Stimulated activated CD8-positive, alpha-beta memory T cell treated with anti-CD3 and anti-CD28 coated beads, Interleukin-12 subunit alpha, Interleukin-12 subunit beta, amount 100 ng/mL, for 4 hours (primary cell): ENCODE measurements at places on chromosomes 3 and 15.

- DNase-seq: no peak
Measured at GRCh38 chr3:58409663-58410062, 24.0 kb downstream of the PDHB start.

- DNase-seq: no peak
Measured at GRCh38 chr3:14324224-14324944, 78.0 kb upstream of the SLC6A6 start.

- DNase-seq: no peak
Measured at GRCh38 chr15:98666841-98667240, 18.5 kb downstream of the IGF1R start.

GRCh38 chr3:156820692-156821080 is 5.5 kb upstream of the LEKR1 start:
- no peak for DNase-seq

DNA sequence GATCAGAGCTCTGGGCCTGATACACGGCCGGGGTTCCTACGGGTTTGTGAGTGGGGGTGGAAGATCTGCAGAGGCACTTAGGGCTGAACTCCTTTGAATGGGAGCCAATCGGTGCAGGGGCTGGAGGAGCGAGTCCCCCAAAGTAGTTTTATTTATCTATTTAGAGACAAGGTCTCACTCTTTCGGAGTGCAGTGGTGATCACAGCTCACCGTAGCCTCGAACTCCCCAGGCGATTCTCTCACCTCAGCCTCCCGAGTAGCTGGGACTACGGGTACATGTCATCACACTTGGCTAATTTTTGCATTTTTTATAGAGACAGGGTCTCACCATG is 1.6 kb upstream of the CELSR3 start:
- DNase-seq: no peak

GRCh38 chr3:162370141-162370540 is 873.5 kb downstream of the OTOL1 start:
- no peak for DNase-seq

DNA sequence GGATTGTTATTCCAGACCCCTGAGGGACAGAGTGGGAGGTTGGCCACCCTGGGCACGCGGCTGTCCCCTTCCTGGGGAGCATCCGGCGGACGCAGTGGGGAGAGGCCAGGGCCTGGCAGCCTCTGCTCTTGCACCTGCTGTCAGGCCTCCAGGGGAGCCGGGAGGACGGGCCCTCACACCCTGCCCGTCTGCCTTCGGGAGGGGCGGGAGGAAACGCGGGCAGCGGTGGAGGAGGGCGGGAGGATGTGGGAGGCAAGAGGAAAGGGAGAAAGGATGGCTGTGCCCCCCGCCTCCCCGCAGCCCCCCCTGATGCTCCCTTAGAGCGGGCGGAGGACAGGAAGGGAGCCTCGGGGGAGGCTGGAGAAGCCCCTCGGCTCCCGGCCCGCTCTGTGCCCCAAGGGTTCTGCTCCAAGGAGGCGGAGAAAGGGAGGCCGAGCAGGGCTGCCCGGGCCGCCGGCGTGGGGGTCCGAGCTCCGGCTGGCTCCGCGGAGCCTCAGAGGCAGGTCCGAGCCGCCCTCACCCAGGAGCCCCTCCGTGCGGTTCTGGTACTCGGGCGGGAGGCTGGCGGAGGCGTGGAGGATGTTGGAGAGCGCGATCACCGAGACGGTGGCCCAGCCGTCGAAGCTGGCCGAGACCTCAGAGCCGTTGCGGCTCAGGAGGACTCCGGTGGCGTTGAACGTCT is 40.9 kb downstream of the MUC20 start:
- DNase-seq: no peak

- no peak for DNase-seq
Measured at GRCh38 chr3:99869621-99870020, 52.0 kb downstream of the CMSS1 start.

DNA sequence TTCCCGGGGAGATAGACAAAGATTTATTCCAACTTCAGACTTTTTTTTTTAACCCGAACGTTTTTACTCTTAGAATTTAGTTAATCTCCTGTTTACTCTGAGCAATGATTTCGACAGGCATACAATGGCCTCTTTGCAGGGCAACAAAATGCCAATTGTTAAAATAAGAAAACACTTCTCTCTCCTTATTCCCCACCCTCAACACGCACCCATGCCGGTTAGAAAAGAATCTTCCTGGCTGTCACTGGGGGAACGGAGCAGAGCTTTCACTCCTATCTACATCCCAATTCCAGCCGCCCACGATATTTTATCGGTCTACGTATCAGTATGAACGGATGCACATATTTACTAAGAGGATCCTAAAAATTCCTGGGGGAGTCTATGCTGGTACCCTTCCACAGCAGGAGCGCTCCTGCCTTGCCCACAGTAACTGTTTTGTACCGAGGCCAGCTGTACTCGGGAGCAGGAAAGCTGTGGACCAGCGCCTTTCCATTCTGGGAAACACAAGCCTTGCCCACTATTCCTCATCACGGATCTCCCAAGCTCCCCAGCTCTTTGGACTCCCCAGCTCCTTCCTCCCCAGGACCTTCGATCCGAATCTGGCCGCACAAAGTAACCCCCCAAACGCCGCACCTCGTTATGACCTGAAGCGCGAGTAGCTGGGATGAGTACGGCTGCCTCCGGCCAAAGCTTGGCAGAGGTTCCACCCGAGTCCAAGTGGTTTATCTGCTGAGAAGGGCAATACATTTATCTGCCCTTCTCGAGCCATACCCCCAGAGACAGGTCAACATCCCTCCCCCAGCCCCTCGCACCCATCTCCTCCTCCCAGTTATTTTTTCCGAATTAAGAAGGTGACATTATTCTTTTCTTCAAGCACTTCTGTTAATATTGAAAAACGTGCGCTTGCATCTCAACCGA is 2.2 kb upstream of the FOXB1 start:
- DNase-seq: no peak

DNA sequence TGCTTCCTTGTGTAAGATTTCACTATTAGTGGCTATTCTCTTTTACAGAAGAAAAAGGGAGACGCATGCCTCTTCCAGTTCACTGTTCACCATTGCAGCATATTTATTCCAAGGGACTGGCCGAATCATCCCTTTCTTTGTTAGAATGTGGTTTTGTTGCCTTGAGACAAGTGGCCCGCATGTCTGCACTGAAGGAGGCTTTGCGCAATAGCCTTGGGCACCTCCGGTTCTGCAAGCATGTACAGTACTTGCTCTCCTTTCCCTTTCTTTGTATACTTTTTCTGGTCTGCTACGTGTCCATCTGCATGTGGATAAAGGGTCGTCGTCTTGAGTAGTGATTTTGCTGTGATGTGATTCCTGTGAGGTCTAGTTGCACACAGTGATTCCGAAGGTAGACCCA is 43.0 kb downstream of the FLNB start:
- no peak for DNase-seq

GRCh38 chr3:129398803-129399144 is 29.7 kb downstream of the EFCAB12 start:
- no peak for DNase-seq
